Activated naive CD4-positive, alpha-beta T cell treated with anti-CD3 and anti-CD28 coated beads, Interleukin-2, amount 50 U/mL, for 72 hours (primary cell): ENCODE measurements at places on chromosomes 3 and 15. TPM values are rescaled to one million over a fixed set of nuclear protein-coding genes. Genes with fewer than 3 reads are reported as not detected.

The REC114 gene
- not detected for total RNA-seq

The MYH15 gene
- total RNA-seq = 0.53 TPM

DNA sequence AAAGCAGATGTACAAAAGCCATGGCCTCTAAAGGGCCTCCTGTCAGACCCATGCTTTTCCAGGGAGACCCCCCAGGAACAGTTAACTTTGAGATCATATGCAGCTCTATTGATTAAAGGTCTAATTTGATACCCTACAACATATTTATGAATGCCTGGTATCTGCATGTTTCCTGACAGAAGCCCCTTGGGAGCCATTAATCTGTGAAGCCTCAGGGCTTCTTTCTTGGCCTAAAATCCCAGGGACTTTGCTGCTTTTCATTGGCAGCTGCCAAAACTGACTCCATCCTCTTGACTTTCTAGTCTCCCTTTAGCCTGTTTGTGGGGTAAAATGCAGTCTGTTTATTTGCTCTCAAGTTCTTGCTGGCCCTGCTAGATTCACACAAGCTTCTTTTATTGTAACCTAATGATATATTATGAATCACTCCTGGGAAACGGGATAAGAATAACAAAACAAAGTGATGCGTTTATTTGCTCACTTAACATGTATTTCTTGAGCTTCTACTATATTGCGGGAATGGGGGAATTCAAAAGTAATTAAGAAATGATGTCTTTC, 257.0 kb downstream of the LSAMP start:
- no peak for DNase-seq

- DNase-seq = no peak
Measured at GRCh38 chr15:45612790-45613415, 21.9 kb upstream of the SQOR start.
